ENCODE measurements at places on chromosomes 12 and 14.
A peak's percentile ranks its signal among the peaks of the same experiment; 100 is the strongest.

DNA sequence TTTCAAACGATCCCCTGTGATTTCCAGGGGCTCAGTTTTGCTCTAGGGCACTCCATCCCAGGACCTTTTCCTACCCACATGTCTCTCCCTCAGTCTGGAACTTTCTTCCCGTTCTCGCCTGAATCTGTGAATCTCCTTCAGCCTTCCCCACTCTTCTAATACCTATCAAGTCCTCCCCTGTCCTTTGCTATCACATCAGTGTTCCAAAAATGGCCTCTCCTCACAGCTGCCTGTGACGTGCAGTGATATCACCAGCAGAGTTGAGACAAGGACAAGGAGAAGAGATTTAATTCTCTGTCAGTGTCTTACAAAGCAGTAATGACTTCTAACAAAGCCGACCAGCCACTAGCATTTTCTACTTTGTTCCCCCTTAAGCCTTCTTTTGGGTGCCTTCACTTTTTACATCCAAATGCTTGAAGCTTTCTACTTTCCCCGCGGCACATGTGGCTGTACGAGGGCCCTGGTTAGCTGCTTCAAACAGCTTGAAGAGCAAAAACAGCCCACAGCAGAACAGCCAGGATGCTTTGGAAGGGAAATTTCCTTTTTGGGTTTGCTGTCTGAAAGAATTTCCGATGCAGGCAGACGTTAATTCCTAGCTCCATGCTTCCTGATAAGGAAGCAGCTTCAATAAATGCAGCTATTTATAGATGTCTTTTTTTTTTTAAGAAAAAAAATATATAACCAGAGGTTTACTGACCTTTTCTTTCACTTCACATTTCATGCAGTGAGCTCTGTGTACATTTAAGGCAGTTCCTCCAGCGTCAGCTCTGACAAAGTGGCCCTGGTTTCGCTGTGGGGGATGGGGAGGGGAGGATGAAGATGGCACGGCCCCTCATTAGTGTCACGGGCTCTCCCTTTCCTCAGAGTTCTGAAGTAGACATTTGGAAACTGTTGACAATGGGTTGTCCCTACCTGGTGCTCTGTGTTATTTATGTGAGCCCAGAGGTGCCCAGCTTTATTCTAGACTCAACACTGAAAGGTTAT, 109.3 kb downstream of the ETV6 start:
- H3K36me3 ChIP-seq = no peaks in the 10 kb centered on the region
- DNase-seq = no peak
- H3K27me3 ChIP-seq = no peaks in the 10 kb centered on the region
- H3K4me1 ChIP-seq = peaks cover 23% of the 10 kb centered on the region
- no peak overlapping the region for H3K4me3 ChIP-seq
- peak overlapping the region; percentile 78 for H3K27ac ChIP-seq

DNA sequence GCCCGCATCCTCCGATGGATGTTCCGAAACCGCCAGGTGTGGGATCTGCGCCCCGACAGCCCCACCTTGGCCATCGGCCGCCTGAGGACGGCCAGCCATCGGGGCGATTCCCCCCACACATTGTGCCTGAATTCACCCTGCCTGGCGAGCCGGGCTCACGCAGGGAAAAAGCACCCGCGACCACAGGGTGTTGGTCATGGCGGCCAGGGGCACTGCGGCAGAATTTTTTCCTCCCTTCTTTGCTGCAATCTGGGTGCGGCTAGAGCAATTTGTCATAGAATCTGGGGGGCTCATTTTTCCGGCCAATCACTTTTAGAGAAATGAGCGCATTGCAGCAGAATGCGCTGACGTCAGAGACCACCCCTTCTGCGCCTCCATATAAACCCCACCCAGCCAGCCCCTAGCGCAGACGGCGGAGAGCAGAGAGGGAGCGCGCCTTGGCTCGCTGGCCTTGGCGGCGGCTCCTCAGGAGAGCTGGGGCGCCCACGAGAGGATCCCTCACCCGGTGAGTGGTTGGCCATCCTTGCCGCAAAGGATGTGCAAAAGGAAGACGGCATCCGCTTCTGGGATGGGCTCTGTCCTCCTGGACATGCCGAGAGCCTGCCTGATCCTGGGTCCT, at the start of gene MEG3:
Gene MEG3, plus strand, starts transcription at position 406 of the 619 bp plus-strand sequence.
- peak within 1 kb of the TSS; percentile 46 for H3K4me3 ChIP-seq
- DNase-seq = no peak
- H3K4me1 ChIP-seq = peaks cover 4% of the 10 kb centered on the region
- H3K27me3 ChIP-seq = no peaks in the 10 kb centered on the region
- H3K36me3 ChIP-seq = no peaks in the 10 kb centered on the region

DNA sequence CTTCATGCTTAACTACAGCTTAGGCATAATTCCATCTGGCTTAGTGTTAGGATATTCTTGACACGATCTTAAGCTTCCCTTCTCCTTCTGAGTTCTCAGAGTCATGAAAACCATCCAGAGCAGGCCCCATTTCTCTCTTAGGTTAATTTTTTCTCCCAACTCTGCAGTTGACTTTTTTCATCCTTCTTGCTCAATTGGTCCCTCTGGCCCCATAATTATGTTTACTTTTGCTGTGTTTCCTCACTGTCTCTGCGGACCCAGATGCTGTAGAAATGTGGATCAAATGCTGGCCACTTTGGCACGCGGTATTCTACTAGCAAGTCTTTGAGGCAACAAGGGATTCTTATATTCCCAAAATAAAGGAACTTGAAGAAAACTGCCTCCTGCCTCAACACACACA, 9.5 kb downstream of the TMEM132C start:
- H3K27ac ChIP-seq = no peak overlapping the region
- H3K27me3 ChIP-seq = no peaks in the 10 kb centered on the region

DNA sequence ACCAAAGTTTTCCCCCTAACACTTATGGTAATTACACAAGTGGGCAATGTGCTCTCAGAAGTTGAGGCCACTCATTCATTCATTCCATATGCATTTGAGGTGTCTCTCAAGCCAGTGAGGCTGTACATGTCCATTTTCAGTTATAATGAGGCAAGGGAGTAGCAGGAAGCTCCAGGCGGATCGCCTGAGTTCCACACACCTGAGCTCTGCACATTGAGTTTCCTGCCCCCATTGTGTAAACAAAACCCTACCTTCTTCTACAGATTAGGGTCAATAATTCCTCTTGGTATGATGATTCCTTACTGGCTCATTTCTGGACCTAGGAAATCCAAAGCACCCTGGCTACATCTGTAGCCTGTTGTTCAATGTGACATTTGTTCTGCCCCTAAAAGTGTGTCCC, 555.3 kb downstream of the MED13L start:
- no peaks in the 10 kb centered on the region for H3K4me1 ChIP-seq
- no peaks in the 10 kb centered on the region for H3K27me3 ChIP-seq
- H3K4me3 ChIP-seq = no peak overlapping the region
- no peak for DNase-seq

GRCh38 chr12:67068204-67068731, 200.9 kb upstream of the CAND1 start:
- DNase-seq = no peak
- H3K27ac ChIP-seq = no peak overlapping the region
- H3K4me1 ChIP-seq = peaks cover 26% of the 10 kb centered on the region

DNA sequence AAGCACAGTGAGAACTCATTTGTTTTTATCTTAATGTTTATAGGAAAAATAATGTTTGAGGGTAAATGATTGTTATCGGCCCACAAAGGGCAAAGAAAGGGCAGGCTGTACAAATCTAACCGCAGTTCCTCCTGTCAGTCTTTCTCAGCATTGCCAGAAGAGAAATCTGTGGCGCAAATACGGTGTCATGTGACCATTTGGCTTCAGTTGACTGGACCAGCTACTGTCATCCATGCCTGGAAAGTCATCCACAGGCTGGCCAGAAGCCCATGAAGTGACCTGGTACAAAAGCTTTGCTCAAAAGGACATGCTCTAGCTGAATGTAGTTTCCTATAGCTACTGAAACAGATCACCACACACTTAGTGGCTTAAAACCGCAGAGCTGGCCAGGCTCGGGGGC, 43.6 kb downstream of the HCAR2 start:
- no peak overlapping the region for H3K27ac ChIP-seq
- H3K4me3 ChIP-seq = no peak overlapping the region
- no peaks in the 10 kb centered on the region for H3K4me1 ChIP-seq

All from vagina (tissue), 2 donors.